Hindlimb muscle (tissue), 1 donor: ENCODE measurements at places on chromosomes 3 and 15.

GRCh38 chr3:111911446-111911845 is 52.4 kb downstream of the PHLDB2 start:
- DNase-seq: no peak

DNA sequence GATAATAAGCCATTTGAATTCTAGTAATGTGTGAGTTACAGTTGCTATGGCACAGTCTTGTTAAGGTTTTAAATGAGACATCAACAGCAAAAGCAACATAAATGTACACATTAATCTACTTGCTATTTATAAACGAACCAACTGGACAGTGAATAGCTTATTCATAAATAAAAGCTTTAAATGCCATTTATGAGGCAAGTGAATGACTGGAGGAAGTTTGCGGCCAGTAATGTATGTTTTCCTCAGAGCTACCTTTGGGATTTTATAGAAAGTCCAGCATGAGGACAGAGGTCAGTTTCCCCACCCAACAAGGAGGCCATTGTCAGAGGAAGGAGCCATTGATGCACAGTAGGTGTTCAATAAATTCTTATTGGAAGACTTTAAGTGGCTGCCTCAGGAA is 48.0 kb upstream of the PXYLP1 start:
- no peak for DNase-seq

- DNase-seq: no peak
Observed at GRCh38 chr3:193560870-193561269, 6.2 kb upstream of the ATP13A4 start.

DNA sequence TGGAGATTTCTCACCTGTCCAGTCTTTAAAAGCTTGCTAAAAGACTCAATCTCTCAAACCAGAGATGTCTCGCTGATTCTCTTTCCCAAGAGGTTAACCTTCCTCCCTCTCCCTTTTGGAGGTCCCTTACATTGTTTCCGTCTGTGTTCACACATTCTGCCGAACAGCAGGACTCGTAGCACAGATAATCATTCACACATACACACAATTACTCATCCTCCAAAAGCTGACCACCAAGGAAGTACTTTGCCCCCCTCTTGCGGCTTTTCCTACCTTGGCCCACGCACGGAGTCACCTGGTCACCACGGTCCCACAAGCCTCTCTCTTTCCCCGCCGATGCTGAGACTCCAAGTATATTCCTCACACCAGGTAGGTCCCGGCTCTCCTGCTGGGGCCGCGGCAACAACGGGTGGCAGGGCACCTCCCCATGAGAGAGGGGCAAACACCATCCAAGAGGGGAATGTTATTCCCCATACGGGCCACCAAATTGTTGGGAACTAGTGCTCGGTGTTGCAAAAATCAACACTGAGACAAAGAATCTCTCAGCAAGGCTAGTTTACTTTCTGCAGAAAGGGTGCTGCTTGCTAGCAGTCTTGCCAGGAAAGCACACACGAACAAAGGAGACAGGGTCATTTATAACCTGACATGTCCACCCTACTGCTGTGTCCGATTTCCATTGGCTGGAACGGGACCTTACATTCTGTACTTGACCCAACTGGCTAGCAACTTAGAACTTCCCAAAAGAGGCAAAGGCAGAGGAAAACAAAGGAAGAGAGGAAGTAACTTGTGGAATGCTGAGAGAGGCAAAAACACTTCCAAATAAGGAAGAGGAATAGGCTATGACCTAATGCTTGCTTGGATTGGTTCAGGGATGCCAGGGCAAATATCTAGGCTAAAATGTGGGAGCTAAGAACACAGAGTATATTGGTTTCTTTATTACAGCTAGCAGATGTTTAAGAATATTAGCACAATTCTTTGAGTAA is 102.1 kb upstream of the NECTIN3 start:
- no peak for DNase-seq

GRCh38 chr3:142374687-142375086 is 73.2 kb downstream of the XRN1 start:
- no peak for DNase-seq

- no peak for DNase-seq
Observed at GRCh38 chr15:69156736-69157381, 3.6 kb upstream of the GLCE start.

- DNase-seq: no peak
Observed at GRCh38 chr3:110456438-110457138, 615.0 kb upstream of the NECTIN3 start.

DNA sequence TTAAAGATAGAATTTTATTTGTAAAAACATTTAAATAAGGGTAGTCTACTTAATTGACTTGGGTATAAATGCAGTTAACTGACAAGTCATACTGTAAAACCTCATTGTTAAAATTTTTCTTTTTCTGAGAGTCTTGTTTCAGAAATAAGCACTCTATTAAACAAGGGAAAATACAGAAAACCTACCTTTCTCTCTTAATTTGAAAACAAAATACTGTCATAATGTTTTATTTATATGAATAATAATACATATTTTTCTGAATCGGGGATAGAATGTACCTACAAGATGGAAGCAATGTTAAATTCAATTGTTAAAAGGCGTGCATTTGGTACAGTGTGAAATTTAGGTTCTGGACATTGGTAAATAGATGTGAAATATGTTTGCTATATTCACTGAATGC is 17.8 kb downstream of the ZIC1 start:
- DNase-seq: no peak

DNA sequence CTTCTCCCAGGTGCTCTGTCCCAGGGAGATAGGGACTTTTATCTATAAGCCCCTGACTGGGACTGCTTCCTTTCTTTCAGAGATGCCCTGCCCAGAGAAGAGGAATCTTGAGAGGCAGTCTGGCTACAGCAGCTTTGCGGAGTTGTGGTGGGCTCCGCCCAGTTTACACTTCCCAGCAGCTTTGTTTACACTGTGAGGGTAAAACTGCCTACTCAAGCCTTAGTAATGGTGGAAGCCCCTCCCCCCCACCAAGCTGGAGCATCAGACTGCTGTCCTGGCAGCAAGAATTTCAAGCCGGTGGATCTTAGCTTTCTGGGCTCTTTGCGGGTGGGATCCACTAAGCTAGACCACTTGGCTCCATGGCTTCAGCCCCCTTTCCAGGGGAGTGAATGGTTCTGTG is 253.8 kb upstream of the ARL6 start:
- no peak for DNase-seq

GRCh38 chr3:4551794-4552442 is 58.8 kb downstream of the ITPR1 start:
- no peak for DNase-seq

- no peak for DNase-seq
Observed at GRCh38 chr15:56812221-56812620, 78.9 kb upstream of the ZNF280D start.

GRCh38 chr3:123075359-123075758 is 8.5 kb downstream of the PDIA5 start:
- no peak for DNase-seq

- no peak for DNase-seq
Observed at GRCh38 chr15:34014556-34014955, 24.4 kb downstream of the AVEN start.

- DNase-seq: no peak
Observed at GRCh38 chr3:128523591-128523990, 30.6 kb upstream of the GATA2 start.

DNA sequence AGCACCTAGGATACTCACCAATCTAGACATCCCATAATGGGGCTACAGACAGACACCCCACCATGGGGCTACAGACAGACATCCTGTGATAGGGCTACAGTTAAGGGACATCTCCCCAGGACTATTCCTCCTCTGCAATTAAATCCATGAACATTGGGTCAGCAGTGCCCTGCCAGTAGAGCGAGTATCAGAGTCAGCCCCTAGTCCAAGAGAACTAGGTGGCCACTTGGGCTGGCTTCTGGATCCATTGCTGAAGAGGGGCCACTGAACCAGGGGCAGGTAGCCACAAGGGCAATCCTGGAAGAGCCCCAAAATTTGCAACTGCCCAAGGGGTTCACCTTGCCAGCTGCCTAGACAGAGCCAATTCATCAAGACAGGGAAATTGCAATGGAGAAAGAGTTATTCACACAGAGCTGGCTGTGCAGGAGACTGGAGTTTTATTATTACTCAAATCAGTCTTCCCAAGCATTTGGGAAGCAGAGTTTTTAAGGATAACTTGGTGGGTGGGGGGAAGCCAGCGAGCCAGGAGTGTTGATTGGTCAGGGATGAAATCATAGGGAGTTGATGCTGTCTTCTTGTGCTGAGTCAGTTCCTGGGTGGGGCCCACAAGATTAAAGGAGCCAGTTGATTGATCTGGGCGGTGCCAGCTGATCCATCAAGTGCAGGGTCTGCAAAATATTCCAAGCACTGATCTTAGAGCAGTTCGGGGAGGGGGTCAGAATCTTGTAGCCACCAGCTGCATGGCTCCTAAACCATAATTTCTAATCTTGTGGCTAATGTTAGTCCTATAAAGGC is 170.2 kb upstream of the SMAD3 start:
- no peak for DNase-seq

DNA sequence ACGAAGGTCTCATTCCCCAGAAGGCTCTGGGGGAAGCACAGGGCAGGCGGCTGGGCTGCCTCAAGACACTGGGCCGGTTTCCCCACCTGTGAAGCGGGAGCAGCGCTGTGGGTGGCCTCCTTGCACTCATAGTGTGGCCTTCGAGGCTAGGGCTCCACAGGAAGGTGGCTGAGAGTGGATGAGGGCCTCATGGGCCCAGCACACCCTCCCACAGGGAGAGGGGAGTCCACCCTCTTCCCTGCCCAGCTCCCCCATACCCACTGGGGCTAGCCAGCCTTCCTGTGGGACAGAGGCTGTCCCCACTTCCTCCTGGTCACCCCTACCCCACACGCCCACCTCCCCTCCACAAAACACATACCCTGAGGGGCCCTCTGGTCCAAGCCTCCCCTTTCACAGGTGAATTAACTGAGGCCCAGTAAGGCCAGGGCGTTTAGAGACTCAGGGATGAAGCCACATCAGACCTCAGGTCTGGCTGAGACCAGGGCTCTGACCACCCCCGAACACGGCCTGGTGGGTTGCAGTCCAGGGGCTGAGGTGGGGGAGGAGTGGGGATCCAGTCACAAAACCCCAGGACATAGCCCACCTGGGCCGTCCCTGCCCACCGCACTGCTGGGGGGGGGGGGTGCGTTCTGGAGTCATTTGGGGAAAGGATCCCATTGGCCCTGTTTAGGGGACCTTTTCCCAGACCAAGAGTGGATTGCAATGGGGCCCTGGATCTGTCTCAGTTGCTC is 1.1 kb downstream of the ANPEP start:
- no peak for DNase-seq

DNA sequence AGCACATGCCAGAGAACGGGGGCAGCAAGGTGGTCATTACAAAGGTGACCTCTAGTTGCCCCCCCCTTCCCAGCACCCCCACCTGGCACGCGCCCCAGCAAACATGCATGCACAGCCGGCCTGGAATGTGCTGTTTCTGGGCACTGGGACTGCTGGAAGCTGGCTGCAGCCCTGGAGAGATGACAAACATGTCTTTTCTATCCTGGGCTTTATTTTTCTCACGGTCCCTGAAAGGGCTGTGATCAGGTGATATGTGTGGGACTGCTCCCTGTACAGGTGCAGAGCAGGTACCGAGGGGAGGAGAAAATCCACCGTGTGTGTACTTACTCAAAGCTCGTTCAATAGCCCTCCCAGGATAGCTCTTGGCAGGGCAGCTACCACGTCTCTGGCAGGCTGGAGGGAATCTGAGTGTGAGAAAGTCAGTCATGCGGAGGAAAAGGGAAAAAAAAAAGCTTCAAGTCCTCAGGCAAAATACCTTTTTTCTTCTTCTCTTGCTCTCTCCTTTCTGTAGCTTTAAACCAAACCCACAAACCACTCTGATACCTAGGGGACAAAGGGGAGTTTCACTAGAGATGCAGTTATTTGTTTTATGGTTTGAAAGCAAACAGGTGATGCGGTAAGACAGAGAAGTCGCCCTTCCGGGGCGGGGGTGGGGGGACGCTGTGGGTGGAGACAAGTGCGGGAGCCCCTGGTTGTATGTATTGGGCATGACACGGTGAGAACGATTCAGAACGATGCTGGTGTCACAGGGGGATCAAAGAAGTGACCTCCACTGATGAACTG is 5.0 kb upstream of the HES1 start:
- DNase-seq: no peak

GRCh38 chr15:79154483-79155135 is 64.0 kb upstream of the RASGRF1 start:
- no peak for DNase-seq

GRCh38 chr3:125142940-125143339 is 69.6 kb downstream of the SLC12A8 start:
- DNase-seq: no peak

GRCh38 chr3:194255252-194256039 is 95.7 kb downstream of the CPN2 start:
- DNase-seq: no peak

DNA sequence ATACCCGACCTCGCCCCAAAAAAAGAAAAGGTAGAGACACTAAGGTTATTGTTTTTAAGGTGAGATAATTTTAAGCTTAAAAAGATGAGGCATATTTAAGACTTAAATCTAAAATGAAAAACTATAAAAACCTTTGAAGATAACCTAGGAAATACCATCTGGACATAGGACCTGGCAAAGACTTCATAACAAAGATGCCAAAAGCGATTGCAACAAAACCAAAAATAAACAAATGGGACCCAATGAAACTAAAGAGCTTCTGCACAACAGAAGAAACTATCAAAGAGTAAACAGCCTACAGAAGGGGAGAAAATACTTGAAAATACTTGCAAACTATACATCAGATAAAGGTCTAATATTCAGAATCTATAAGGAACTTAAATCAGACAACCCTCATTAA is 80.9 kb downstream of the TMCC1 start:
- DNase-seq: no peak

GRCh38 chr15:71352125-71352524 is 236.9 kb downstream of the THSD4 start:
- DNase-seq: no peak

DNA sequence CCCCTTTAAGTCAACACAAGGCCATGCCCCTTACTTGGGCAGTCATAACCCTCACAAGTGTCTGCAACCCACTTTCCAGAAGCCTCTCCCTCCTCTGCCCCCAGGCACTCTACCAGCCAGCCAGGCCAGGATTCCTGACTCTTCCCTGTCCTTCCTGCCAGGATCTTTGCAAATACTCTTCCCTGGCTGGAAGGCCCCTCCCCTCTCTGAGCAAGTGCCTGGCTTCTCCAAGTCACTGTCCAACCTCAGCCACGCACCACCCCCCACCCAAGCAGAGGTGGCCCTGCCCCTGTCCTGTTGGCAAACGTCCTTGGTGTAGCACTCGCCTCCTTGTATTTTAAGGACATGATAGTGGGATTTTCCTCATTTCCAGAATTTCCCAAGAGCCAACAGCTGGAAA is 54.7 kb upstream of the USP3 start:
- no peak for DNase-seq

GRCh38 chr15:82536409-82537350 is 3.6 kb downstream of the RPS17 start:
- DNase-seq: no peak

DNA sequence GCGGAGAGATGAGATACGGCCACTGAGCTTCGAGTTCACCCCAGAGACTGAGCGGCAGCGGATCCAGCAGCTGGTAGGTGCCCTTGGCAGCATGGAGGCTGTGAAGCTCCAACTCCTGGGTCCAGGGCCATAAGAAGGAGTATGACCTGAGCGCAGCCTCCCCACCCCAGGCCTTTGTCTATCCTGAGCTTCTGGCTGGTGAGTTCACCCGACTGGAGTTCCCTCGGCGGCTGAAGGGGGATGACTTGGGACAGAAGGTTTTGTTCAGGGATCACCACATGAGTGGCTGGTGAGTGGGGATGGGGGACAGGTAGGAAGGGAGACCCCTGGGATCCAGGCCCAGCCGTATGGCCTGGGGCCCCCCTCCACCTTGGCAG is 2.6 kb downstream of the PPM1M start:
- no peak for DNase-seq
